Jurkat, Clone E6-1 (cell line): ENCODE measurements at places on chromosomes 4 and X.
A peak's percentile ranks its signal among the peaks of the same experiment; 100 is the strongest.

- DNase-seq = no peak
These were observed 16.7 kb downstream of the BLOC1S4 start for GRCh38 chr4:6732441-6733357.

GRCh38 chr4:76749355-76749754 lies 148.6 kb downstream of the SOWAHB start:
- DNase-seq = no peak

DNA sequence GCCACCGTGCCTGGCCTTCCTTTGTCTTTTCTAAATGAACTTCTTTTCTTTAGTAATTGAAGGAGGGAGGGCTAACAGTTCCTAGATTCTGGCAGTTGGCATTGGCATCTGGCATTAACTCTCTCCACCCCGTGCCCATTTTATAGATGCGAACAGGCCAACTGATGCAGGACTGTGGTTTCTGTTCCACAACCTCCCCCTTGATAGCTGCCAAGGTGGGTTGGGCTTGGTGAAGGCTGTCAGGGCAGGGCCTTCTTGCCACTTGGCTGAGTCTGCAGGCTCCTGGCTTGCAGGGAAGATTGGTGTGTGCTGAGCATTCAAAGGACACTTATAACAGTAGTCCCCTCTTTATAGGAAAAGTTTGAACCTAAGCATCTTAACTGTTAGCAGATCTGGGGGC lies 4.3 kb downstream of the SOWAHD start:
- peak; percentile 71 for DNase-seq

GRCh38 chr4:69951602-69952001 lies 13.9 kb downstream of the CSN2 start:
- DNase-seq = no peak
